ENCODE measurements at places on chromosomes 16 and 17. TPM values are rescaled to one million over a fixed set of nuclear protein-coding genes. Genes with fewer than 3 reads are reported as not detected.
A peak's percentile ranks its signal among the peaks of the same experiment; 100 is the strongest.

BEAN1 gene
- total RNA-seq, result not detected

WIPF2 gene
- 25.1 TPM for total RNA-seq

HID1 gene
- 2.8 TPM for total RNA-seq

NOS2 gene
- not detected for total RNA-seq

RAMP2 gene
- not detected for total RNA-seq

CYGB gene
- not detected for total RNA-seq

KRTAP17-1 gene
- total RNA-seq, result not detected

TBC1D3I gene
- total RNA-seq, result 1.8 TPM

C17orf50 gene
- total RNA-seq, result not detected

GRCh38 chr17:64297467-64298088 lies 34.5 kb upstream of the TEX2 start:
- no peak for ATAC-seq

- ATAC-seq, result no peak
These were observed 2.4 kb downstream of the SPN start for GRCh38 chr16:29665294-29666077.

DNA sequence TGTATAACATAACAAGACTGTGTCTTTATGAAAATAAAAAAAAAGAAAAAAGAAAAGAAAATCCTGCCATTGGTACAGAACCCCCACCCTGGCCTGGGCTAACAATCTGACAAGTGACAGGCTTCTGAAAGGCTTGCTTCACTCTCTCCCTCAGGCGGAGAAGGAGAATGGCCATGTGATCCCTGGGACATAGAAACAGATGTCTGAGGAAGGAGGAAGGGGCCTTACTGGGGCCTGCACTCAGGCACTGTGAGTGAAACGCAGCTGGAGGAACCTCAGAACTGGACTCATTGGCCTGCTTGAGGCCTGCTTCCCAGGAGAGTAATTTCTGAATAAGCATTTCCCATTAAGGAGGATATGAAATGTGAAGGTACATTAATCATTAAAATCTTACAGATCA lies 17.5 kb downstream of the MAP3K14 start:
- no peak for ATAC-seq

GRCh38 chr16:47082099-47082865 lies 61.5 kb downstream of the NETO2 start:
- ATAC-seq, result no peak

DNA sequence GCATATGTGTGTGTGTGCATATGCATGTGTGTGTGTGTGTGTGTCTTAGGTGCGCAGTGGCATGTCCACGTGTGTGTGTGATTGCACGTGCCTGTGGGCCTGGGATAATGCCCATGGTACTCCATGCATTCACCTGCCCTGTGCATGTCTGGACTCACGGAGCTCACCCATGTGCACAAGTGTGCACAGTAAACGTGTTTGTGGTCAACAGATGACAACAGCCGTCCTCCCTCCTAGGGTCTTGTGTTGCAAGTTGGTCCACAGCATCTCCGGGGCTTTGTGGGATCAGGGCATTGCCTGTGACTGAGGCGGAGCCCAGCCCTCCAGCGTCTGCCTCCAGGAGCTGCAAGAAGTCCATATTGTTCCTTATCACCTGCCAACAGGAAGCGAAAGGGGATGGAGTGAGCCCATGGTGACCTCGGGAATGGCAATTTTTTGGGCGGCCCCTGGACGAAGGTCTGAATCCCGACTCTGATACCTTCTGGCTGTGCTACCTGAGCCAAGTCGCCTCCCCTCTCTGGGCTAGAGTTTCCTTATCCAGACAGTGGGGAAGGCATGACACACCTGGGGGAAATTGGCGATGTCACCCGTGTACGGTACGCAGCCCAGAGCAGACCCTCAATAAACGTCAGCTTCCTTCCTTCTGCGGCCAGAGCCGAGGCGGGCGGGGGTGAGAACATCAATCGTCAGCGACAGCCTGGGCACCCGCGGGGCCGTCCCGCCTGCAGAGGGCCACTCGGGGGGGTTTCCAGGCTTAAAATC lies 47.6 kb downstream of the IL21R start:
- peak; percentile 79 for ATAC-seq

- no peak for ATAC-seq
These were observed 478.7 kb downstream of the CDH13 start for GRCh38 chr16:83105279-83106077.

DNA sequence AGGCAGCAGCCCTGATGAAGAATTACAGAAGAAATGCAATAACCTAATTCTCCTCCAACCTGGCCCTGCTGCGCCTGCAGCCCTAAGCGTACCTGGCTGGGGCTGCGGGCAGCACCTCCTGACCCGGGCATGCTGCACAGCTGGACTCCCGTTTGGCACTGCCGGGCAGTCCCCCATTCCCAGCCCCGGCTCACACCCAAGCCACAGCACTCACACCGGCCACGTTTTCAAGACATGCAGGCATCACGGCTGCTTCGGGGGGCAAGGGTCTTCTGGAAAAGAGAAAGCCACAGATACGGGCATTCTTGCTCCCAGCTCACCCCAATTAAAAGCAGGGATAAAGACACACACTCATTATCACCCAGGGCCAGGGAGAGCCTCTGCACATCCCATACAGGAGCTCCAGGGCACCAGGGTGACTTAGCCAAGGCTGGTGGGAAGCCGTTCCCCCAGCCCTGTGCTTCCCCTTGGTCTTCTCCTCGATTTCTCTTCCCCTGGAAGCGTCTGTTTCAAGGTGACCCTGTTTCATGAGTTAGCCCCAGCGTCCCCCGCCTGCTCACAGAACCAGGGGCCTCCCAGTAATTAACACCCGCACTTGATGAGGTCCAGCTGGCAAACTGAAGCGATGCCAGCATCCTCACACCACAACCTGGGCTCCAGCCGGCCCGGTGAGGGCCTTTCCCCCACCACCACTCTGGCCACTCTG lies 216.7 kb downstream of the C16orf78 start:
- no peak for ATAC-seq

DNA sequence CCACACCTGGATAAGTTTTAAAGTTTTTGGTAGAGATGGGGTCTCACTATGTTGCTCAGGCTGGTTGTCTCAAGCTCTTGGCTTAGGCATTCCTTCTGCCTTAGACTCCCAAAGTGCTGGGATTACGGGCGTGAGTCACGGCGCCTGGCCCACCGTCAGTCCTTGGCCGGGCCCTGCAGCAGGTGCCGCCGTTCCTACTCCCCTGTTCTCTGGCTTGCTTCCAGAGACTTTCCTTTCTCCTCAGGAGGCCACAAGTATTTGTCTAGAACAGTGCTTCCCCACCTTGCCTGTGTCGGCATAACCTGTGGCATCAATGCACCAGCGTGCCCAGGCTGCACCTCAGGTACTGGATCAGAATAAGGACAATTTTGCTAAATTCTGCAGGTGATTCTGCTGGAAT lies 3.0 kb upstream of the MGAT5B start:
- no peak for ATAC-seq

DNA sequence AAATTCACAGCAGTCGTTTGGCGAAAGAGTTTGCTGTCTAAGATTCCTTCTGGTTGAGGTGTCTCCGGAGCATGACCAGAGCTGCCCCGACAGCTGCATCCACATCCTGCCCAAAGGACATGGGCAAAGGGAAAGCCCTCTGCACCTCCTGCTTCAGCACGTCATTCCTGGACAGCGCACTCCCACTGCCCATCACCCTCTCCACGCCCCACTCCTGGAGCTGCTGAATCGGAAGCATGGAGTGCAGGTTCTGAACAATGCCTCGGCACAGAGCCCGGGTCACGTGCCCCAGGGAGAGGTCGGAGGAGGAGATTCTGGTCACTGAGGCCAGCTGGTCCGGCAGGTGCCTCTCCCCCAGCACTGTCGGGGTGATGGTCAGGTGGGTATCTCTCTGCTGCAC lies 1.3 kb upstream of the TRPV1 start:
- ATAC-seq, result no peak

DNA sequence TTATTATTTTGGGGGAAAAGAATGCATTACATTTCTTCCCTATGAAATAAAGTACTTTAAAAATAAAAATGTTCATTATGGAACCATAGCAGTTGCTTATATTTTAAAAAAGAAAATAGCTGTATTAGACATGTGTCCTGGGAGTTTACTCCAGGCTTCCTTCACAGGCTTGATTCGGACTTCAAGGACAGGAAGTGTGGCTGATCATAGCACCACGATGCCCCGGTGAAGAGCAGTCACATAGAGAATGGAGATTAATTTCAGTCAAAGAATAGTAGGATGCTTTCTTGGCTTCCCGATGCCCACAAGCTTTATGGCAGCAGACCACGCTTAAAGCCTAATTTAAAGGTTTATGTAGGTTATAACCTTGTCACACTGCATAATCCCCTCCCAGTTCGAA lies 125.1 kb downstream of the NPIPB5 start:
- ATAC-seq, result no peak

- no peak for ATAC-seq
These were observed 8.5 kb downstream of the KRTAP1-5 start for GRCh38 chr17:41018541-41018940.

GRCh38 chr17:77842528-77843147 lies 115.9 kb upstream of the TNRC6C start:
- peak; percentile 78 for ATAC-seq

- ATAC-seq, result no peak
These were observed 62.4 kb downstream of the RAB11FIP4 start for GRCh38 chr17:31453896-31454295.

GRCh38 chr17:48998587-48999440 lies 1.6 kb downstream of the IGF2BP1 start:
- no peak for ATAC-seq

DNA sequence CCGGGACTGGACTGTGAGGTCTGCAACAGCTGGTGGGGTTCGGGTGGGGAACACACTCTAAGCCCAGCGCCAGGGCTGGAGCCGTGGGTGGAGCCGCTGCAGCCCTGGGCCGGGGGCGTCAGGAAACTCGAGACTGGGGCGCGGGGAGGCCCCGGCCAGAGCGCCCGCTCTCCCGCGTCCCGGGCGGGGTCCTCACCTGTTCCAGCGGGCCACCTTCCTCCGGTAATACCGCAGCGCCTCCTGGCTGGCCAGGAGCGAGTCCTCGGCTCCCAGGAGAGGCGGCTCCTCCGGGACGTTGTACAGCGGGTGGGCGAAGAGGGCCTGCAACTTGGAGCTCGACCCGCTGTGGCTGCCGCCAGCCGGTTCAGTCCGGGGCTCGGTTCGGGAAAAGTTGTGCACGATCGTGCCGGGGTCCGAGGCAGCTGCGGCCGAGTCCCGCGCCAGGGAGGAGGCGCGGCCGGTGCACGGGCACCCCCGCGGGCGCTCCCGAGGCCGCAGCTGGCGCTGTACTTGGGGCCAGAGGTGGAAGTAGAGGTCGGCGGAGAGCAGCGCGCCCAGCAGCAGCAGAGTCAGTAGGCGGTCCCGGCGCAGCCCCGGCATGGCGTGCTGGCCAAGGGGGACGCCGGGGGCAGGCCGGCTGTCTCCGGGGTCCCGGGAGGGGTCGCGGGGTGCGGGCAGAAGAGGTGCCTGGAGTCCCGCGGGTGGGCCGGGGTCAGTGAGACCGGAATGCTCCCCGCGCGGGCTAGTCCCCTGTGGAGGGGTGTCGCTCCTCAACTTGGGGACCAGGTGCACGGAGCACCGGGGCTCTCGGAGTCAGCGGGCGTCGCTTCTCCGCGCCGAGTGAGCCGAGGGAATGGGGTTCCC lies 868 bp downstream of the FAM20A start:
- ATAC-seq, result peak; percentile 39

DNA sequence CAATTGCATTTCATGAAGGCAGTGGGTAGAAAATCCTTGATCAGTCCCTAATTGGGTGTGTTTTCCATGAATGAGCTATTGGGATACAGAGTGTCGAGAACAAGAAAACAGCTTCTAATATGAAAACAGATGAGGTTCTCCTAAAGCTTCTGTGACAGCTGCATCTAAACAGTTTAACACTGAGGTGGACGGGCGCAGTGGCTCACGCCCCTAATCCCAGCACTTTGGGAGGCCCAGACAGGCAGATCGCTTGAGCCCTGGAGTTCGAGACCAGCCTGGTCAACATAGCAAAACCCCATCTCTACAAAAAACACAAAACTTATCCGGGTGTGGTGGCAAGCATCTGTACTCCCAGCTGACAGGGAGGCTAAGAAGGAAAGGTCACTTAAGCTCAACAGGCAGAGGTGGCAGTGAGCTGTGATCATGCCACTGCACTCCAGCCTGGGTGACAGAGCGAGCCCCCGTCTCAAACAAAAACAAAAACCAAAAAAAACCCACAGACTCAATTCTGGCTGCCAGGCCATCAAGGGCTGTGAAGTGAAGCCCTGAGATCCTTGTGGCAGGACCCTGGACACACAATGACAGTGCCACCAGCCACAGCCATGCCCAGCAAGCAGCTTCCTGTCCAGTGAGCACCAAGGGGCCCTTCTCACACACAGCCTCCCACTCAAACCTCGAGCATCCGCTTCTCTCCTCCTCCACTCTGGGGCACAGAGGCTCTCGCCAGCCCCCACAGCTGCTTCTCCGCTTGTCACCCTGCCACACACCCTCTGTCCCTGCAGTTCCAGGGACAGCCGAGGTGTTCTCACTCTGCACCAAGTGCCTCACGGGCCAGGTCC lies 44.0 kb downstream of the ANKRD11 start:
- peak; percentile 68 for ATAC-seq
